RKO (cell line): ENCODE measurements at places on chromosomes 1 and 21.

GRCh38 chr1:198380275-198380674 is 160.2 kb downstream of the ATP6V1G3 start:
- DNase-seq = no peak

DNA sequence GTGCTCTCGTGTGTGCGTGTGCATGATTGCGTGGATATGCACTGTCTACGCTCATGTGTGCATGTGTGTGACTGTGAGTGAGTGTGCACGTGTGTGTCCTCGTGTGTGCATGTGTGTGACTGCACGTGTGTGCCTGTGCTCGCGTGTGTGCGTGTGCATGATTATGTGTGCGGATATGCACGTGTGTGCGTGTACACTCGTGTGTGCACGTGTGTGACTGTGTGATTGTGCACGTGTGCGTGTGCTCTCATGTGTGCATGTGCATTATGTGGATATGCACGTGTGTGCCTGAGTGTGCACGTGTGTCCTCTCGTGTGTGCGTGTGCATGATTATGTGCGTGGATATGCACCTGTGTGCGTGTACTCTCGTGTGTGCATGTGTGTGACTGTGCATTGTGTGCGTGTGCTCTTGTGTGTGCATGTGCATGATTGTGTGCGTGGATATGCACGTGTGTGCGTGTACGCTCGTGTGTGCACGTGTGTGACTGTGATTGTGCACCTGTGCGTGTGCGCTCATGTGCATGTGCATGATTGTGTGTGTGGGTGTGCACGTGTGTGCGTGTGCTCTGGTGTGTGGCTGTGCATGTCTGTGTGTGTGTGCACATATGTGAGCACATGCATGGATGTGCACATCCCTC is 2.2 kb downstream of the MMEL1 start:
- no peak for DNase-seq

DNA sequence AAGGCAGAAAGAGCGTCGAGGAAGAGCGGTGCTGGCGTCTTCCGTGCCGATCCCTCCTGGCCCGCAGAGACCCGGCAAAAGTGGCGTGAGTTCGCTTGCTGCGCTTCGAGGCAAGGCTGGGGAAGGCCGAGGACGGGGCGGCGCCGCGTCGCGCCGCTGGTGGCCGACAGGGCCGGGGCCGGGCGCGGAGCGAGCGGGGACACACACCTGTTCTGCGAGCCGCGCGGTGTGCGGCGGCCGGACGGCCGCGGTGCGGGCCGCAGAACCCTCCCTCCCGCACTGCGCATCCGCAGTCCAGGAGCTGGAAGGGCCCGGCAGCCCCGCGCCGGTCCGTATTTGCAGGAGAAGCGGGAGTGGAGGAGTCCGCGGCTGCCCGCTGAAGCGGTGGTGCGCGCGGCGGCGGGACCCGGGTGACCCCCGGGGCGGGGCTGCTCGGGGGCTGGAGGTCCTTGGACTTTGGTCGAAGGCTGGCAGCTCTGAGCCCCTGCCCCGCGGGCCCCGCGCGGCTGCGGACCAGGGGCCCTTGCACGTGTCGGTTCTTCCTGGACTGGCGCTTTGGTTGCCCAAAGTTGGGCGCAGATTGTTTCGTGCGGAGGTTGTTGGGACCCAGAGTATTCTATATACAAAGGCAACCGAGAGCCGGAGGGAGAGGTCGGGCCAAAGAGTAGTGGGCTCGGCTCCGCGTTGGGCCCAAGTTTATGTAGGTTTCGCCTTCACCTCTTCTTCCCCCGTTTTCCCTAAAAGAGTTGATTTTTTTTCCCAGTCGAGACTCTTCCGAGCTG is 2.6 kb downstream of the RNF220 start:
- no peak for DNase-seq

DNA sequence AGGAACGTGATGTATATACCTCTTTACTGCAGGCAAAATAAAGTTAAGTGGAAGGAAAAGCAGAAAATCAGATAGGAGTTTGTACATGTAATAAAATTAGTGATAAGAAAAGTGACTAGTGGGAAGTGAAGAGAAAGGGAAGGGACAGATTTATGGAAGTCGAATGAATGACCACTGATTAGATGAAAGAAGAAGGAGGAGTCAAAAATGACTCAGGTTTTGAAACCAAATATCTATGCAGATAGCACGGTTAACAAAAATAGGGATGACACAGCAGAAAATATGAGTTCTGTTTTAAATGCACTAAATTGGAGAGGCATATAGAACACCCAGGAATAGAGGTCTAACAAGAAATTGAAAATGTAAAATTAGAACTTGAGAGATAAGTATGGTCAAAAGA is 128.0 kb downstream of the HMCN1 start:
- DNase-seq = no peak

GRCh38 chr1:115134850-115135480 is 45.7 kb upstream of the TSPAN2 start:
- DNase-seq = peak; percentile 45

- no peak for DNase-seq
These were observed 68.9 kb downstream of the SNRPE start for GRCh38 chr1:203930342-203930741.

DNA sequence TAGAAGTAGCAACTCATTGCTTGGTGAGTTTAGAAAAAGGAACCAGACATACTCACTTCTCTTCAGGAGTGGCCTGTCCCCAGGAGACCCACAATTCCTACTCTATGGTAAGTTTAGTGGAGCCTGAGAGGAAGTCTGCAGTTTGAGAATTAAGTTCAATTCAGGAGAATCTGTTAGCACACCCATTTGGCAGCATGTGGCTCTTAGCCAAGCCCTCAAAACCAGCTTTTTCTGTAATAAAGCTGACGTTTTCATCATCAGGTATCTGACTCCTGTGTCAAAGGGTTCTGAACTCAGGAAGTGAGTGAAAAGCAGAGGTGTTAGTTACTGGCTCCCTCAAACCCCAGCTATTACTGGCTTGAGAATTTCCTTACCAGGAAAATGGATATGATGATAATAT is 20.4 kb upstream of the RGS16 start:
- DNase-seq = no peak

DNA sequence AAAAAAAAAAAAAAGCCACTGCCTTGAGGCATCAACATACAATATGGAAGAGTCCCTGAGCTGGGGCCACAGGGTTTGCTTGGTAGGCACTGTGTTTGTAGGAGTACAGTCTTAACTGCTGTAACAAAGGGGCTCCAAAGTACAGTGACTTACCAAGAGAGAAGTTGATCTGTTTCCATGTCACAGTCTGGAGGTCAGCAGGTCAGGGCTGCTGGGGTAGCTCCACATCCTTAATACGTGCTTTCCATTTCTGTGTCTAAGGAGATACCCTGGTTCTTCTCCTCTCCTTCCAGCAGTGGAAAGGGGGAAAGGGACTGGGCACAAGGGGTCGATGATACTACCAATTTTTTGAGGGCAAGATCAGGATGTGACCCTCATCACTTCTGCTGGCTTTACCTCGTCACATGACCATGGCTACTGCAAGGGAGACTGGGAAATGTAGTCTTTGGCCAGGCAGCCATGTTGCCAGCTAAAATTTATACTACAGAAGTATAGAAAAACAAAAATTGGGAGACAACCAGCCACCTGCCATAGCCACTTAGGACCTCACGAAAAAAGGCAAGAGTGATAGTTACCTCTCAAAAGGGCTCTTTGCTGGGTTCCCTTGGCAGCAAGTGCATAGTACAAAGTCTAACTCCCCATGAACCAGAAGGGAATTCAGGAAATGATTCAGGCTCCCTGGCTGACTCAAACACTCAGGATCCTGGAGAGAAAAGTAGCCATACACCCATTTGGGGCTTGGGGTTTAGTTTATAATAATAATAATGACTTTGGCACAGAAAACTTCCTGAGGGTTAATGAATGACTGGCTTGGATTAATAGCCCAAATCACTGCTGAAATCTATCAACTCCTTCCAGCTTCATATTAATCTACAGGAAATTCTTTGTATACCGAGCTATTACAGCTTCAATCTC is 52.7 kb upstream of the ATP5PO start:
- peak; percentile 82 for DNase-seq

GRCh38 chr1:216907100-216907499 is 183.9 kb upstream of the ESRRG start:
- no peak for DNase-seq

- no peak for DNase-seq
These were observed 8.7 kb downstream of the FAM131C start for GRCh38 chr1:16064536-16065268.

DNA sequence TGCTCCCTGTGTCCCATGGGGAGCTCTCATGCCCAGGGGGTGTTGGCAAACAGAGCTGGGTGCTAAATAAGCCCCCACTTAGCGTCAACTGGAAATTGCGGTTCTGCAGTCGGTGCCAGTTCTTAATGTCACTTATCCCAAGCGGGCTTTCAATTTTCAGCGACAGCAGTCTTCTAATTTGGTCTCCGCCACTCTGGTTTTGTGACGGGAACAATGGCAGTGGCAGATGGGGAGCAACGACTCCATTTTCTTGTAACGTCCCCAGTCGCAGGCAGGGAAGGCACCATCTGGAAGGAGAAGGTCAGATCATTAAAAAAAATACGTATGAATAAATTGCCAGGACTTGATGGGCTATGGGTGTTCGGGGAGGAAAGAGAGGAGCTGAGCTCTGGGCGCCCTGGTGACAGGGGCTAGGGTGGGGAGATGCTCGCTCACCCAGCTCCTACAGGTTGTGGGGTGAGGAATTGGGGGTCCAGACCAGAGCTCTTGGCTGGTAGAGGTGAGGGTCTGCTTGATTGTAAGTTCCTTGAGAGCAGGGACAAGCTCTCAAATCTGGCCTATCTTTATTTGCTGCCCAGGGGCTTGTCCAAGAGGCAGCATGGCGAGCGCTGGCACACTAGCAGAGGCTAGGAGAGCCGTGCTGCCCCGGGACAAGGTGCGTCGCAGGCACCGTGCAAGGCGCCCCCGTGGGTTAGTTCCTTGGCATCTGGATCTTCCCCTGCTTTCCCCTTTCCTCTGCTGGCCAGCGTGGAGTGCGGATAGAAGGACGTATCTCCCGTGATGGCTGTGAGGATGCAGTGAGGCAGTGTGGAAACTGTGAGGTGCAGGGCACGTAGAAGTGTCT is 105.8 kb downstream of the ARHGEF10L start:
- no peak for DNase-seq

DNA sequence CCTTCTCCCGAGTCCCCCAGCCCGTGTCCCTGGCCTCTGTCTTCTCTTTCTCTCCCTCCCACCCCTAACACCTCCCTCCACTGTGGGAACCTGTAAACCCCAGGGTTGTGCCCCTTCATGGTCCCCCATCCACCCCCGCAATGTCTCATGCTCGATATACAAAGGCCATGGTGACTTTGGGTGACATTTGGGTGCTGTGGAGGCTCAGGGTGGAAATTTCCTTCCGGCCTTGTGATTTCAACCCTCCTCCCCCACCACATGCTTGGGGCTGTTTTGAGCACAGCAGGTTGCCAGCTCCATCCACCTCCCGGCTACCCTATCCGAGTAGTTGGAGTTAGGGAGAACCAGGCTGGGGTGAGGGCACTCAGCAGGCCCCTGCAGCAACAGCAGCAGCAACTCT is 25.7 kb upstream of the VPS13D start:
- DNase-seq = no peak

GRCh38 chr1:151704246-151704645 is 12.4 kb downstream of the CELF3 start:
- no peak for DNase-seq

DNA sequence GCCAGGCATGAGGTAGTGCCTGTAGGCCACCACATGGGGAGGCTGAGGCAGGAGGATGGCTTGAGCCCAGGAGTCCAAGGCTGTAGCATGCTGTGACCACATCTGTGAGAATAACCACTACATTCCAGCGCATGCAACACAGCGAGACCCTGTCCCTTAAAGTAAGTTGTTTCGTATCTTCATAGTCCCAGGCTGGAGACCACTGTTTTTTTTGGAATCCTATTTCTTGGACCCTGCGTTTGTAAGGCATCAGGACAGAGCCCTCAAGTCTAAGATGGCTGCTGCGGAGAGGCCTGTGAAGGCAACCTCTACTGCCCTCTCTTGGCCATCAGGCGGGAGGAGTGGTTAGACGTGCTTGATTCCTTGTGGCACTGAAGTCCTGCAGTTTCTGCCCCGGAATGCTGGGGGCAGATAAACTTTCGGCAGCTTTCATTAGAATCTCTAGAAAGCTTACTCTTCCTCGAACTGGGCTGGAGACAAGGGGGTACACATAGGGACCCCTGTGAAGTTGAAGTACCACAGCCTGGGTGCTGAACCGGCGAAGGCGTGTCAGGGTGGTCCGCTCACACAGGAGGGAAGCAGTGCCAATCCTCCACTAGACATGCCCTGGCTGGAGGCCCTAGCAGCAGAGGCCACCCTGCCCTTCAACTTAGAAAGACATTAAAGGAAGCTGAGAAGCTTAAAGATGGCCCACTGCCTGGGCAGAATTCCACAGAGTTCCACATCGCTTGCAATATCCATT is 36.6 kb downstream of the RABIF start:
- DNase-seq = peak; percentile 58

DNA sequence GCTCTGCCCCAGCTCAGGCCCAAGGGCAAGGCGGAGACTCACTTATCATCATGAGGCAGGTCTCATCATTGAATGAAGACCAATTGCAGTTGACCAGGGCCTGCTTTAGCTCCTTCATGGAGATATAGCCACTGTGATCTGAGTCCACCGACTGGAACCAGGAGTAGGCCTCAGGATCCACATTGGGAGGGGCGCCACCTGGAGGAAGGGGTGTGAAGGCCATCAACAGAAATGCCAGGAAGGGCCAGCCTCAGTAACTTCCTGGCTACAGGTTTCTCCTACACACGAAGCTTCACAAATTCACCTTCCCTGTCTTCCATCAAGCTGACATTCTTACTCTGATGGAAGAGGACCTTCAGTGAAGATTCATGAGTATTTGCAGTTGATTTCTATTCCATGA is 11.6 kb downstream of the PEF1 start:
- peak; percentile 9 for DNase-seq
